ENCODE measurements at places on chromosomes 7 and 10.

DNA sequence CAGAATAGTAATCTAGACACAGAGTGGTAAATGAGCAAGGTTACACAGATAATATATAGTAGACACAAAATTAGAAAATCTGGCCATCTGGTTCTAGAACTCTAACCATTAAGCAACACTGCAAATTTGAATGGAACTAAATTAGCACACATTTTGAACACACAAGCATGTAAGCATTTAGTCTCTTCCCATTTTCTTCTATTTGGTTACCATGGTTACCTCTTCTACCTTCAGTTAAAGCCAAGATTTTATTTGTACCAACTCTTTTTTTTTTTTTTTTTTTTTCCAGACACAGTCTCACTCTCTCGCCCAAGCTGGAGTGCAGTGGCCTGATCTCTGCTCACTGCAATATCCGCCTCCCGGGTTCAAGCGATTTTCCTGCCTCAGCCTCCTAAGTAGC, 790.5 kb downstream of the MAGI2 start:
- DNase-seq: no peak

GRCh38 chr7:108324053-108325038, 131.9 kb downstream of the NRCAM start:
- no peak for DNase-seq

- no peak for DNase-seq
These were observed 57.4 kb upstream of the NRP1 start for GRCh38 chr10:33391611-33392465.

DNA sequence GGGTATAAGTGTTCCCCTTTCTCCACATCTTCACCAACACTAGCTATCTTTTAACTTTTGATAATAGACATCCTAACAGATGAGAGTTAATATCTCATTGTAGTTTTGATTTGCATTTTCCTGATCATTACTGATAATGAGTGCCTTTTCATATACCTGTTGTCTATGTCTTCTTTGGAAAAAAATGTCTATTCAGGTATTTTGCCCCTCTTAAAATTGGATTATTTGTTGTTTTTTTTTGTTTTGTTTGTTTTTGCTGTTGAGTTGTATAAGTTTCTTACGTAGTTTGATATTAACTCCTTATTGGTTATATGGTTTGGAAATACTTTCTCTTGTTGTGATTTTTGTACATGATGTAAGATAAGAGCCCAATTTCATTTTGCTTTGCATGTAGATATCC, 214.7 kb downstream of the MALRD1 start:
- DNase-seq: no peak

DNA sequence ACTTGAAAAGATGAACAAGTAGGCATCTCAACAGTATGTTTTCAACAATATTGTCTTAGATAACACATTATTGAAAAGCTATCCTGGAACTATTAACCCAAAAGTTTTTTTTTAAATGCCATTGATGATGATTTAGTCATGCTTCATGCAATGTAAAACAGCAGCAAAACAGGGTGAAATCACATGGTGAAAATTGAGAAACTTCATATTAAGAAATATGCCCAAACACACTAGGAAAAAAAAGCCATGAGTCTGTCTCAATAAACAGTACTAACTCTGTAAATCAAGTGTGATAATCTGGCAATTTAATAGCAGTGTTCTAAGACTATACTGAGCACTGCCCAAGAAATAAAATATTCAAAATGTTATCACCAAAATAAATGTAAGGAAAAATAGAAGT, 613.1 kb downstream of the KCNMA1 start:
- no peak for DNase-seq

GRCh38 chr10:46328853-46329689, 42.3 kb downstream of the ANTXRL start:
- DNase-seq: no peak

- DNase-seq: peak; percentile 62
These were observed 42.7 kb downstream of the LDB3 start for GRCh38 chr10:86710987-86711512.

- no peak for DNase-seq
These were observed 22.7 kb downstream of the MRC1 start for GRCh38 chr10:17831896-17832295.

GRCh38 chr10:66838656-66839055, 87.2 kb upstream of the LRRTM3 start:
- no peak for DNase-seq

DNA sequence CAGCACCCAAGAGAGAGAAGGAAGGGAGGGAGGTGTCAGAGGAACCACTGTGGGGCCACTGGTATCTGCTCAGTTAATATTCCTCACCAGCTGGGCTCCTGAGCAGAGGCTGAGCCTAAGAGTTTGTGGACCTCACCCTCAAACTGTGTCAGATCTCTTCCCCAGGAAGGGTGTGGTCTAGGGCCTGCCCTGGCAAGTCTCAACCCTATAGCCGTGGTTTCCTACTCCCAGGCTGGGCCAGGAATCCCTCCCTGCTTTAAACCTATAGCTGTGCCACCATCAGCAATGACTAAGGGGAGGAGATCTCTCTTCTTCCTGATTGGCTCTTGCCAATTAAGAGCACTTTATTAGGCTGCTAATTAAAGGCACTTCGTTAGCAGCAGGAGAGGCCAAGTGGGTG, 29.9 kb downstream of the POLL start:
- DNase-seq: no peak
